ENCODE measurements at places on chromosomes 5 and 9.

GRCh38 chr5:152084476-152084875 is 159.8 kb upstream of the GLRA1 start:
- DNase-seq = no peak

DNA sequence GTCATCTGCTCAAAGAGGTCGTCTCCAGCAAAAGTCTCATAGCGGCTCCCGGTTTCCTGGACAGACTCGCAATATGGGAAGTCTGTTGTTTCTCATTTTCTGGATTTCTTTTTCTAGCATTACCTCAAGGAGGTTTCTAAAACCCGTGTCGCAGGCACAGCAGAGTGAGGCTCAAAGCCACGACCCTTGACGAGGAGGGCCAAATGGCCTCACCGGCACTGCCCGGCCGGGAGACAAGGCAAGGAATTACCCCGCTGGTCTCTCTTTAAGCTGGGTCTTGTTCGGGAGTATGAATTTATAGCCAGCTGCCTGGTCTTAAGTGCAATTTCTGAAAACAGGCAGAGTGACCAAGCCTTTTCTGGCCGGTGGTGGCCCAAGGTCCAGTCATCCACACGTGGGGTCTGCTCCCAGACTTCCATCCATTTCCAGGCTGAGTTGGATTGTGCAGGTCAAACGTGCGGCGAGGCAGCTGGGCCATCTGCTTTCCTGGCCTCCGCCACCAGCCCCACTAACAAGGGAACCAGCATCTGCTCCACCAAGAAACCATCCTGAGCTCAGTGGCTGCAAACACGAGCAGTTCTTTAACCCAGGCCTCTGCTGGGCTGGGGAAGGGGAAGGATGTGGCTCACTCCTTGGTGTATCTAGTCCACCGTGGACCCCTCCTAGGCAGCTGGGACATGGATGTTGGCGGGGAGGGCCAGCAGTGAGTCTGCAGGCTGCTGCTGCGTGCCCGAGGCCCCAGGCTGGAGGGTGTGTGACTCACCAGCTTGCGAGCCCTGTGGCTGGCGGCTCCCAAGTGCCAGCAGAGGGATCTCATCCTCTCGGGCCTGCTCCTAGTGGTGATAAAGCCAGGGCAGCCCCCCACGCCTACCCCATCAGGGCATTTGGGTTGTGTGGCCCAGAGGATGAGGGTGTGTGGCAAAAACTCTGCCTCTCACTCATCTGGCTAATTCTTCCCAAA is 55.6 kb upstream of the COL5A1 start:
- no peak for DNase-seq

GRCh38 chr9:29212397-29213387 is 1639.4 kb upstream of the C9orf72 start:
- peak; percentile 28 for DNase-seq

DNA sequence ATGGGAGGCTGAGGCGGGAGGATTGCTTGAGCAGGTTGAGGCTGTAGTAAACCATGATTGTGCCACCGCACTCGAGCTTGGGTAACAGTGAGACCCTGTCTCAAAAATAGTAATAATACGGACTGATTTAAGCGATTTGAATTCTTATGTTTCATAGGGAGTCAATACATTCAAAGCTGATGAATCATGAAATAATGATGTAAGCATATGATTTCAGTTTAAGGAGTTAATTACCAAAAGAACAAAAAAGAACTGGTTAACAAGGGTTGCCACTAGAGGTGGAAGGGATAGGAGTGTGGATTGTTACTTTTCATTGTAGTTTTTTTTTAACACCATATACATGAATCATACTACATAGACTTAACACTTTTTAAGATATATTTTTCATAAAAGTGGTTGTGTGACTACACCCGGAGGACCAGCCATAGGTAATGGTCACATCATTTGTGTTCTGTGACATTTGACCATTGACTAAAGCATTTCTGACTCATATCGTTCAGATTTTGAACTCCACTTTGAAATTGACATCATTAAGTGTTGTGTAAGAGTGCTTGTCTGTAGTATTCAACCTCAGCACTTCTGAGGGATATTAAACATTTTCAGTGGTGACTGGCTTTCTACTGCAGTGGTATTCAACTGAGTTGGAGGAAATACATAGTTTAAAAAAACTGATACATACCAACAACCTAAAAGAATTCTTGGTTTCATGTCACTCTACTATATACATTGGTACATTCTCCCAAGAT is 7.0 kb downstream of the TRMT10B start:
- DNase-seq = no peak

- no peak for DNase-seq
These were observed 19.7 kb downstream of the CARTPT start for GRCh38 chr5:71738662-71739361.

- DNase-seq = no peak
These were observed 41.7 kb upstream of the EFNA5 start for GRCh38 chr5:107712359-107712870.

DNA sequence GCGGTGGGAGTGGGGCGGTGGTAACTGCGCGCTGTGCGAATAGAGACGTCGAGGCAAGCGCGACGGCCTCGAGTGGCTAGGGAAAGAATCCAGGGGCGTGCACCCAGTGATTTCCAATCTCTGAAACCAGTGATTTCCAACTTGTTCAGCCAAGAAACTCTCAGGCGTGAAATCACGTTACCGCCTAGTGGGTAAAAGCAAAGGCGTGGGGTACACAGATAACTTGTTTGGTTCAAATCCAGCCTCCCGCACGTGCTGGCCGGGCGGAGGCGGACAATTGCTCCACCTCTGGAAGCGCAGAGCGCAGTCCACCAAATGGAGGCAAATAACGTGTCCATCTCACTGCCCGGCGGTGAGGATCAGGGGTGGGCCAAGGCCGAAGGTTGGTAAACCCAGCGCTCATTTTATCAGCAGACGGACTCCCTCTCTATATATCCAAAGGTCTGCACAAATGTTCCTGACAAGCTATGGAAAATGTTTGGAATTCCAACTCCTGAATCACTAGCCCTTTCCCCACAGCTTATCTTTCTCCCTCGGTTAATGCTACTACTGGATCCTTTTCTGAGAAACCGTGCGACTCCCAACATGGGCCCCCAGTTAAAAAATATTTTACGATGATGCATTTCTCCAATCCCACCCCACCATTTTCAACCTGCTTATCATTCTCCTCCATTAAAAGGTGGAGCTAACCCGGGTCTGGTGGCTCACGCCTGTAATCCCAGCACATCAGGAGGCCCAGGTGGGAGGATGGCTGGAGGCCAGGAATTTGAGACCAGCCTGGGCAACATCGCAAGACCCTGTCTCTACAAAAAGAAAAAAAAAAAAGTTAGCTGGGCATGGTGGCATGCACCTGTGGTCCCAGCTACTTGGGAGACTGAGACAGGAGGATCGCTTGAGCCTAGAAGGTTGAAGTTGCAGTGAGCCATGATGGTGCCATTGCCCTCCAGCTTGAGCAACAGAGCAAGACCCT is 950 bp upstream of the FNBP1 start:
- no peak for DNase-seq

- no peak for DNase-seq
These were observed 181.6 kb downstream of the CACNA1B start for GRCh38 chr9:138059196-138059595.

DNA sequence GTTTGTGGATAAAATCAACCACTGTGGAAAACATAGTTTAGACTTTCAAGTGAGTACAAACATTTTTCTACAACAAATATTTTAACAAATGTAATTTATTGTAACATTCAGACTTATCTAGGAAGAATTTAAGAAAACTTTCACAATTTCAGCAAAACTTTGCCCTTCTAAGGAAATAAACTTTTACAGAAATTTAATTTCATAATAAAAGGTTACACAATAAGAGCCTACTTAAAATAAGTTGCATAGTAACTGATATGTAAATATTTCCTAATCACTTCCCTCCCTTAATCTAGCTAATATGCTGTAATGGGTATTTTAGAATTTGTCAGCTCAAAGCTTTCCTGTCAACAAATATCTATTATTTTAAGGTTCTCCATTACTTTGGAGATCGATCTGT is 1899.9 kb downstream of the MAT2B start:
- DNase-seq = no peak

GRCh38 chr9:90331826-90332575 is 310.6 kb downstream of the DIRAS2 start:
- no peak for DNase-seq

DNA sequence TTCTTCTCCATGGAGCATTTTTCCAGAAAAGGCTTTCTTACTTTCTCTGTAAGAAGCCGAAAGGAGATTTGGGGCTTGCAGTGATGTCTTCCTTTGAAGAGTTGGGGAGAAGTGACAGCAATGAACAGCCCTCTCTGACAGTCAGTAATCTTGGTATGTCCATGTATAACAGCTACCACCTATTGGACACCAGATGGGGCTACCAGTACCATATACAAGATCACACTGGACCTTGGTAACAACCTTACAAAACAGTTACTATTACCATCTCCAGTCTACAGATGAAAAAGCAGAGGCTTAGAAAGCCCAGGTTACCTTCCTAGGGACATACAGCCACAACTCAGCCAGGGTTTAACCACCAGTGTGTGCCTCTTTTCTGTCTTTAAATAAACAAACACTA is 272.7 kb upstream of the TRPC7 start:
- DNase-seq = no peak

- no peak for DNase-seq
These were observed 141.8 kb downstream of the UNC13B start for GRCh38 chr9:35303567-35303966.

DNA sequence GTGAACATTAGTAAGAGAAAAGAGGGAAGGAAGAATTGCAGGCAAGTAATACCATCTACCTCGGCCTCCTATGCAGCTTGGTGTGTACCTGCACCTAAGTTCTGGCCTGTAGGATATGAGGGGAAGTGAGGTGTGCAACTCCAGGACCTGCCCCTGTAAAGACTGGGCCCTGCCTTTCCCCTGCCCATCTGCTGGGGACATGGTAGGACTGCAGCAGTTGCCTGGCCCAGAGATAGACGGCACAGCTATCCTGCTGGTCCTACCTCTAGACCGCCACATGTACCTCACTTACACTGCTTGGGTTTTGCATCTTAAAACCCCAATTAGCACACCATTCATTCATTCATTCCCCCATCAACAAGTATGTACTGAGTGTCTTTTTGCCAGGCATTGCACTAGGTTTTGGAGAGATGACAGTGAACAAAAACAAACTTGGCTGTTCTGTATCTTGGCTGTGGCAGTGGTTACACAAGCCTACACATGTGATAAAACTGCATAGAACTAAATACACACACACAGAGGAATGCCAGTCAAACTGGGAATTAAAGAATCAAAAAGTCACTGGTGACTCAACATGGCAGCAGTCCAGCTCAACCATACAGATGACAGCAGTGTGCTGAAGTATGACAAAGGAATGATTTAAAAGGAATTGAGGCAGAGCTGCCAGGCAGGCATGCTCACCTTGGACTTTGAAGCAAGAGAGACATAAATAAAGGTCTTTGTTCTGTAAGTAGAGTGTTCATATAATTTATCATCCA is 23.3 kb upstream of the MGAT1 start:
- no peak for DNase-seq

GRCh38 chr9:38708759-38709158 is 11.2 kb downstream of the FAM240B start:
- no peak for DNase-seq

GRCh38 chr9:122656378-122656777 is 1.0 kb downstream of the OR1B1 start:
- no peak for DNase-seq

- no peak for DNase-seq
These were observed 145.7 kb downstream of the CWC27 start for GRCh38 chr5:64914396-64914795.

DNA sequence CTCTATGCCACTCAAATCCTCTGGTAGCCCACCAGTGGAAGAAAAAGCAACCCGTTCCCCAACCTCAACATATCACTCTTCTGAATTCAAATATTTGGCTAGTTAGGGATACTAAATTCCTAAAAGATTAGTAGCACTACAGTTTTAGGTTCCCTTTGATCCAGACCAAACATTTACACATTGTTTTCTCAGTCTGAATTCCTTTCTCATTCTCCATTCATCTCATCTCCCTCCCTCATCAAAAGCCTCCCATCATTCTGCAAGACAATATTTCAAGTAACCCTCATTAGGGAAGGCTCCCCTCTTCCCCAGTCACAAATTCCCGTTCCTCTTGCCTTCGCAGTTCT is 26.3 kb downstream of the ADAM19 start:
- no peak for DNase-seq

DNA sequence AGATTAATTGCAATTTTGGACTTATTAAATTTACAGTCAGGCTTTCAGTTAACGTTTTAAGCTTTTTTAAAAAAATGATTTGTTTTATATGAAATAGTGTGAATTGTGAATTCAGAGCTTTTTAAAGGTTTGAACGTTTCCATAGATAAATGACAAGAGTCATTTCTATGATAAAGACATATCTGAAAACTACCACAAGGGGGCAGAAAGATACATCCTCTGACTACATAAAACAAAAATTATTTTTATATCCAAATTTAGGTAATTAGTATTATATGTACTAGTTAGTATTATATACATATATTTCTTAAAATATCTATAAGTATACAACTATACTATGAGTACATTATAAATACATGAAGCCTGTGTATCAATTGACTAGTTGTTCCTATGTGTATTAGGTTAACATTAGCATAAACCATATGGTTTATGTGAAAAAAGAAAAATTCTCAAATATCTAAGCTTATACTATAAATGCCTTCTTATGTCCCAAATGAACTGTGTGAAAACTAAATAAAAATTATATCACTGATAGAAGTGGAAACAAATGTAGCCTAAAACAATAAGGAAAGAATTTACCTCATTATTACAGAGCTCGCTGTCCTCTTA is 155.2 kb downstream of the MEF2C start:
- DNase-seq = no peak

GRCh38 chr5:115530426-115530825 is 14.1 kb downstream of the FEM1C start:
- no peak for DNase-seq

DNA sequence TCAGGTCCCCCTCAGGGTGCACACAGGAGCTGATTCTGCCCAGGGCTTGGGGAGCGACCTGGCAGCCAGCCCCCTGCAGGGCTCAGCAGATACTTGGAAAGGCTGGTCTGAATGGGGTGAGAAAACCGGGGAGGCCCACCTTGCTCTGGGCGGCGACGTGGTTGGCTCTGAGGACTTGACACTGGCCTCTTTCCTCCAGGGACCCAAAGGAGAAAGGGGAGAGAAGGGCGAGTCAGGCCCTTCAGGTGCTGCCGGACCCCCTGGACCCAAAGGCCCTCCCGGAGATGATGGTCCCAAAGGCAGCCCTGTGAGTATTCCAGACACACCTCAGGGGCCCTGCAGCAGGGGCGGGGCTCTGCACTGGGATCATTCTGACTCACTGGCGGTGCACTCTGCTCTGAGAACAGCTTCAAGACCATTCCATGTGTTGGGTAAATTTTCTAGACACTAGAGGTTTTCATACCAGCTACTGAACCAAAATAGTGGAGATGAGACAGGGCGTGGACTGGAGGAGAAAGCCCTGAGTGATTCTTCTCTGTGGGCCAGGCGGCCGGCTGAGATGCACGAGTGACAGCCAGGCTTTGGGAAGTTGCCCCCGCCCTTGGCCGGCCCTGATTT is 65.9 kb upstream of the FCN2 start:
- no peak for DNase-seq

- no peak for DNase-seq
These were observed 150.6 kb upstream of the EDIL3 start for GRCh38 chr5:84535281-84535680.

GRCh38 chr9:123414936-123415930 is 59.2 kb downstream of the CRB2 start:
- no peak for DNase-seq

- DNase-seq = no peak
These were observed 52.0 kb downstream of the FYB1 start for GRCh38 chr5:39167141-39167971.

Data from NT2/D1 (cell line).